Activated naive CD4-positive, alpha-beta T cell treated with anti-CD3 and anti-CD28 coated beads, Interleukin-2, amount 50 U/mL, for 16 hours (primary cell): ENCODE measurements at places on chromosomes 7 and 10.

DNA sequence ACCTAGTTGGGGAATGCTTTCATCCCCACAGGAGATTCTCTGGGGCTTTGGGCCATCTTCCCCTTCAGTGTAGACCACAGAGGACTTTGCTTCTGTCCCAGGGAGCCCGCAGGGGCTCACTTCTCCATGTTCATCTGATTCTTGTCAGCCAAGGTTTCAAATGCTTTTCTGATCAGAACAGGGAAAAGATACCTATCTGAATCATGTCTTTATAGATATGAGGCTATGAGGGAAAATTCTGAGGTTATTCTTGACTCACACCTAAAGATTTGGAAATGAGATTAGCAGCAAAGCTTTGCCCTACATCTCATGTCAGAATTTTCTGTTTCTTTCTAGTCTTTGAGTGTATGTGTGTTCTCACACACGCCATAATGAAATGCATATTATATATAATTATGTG is 53.3 kb downstream of the FIGNL1 start:
- DNase-seq: no peak

- no peak for DNase-seq
Observed at GRCh38 chr10:106424981-106425380, 739.5 kb downstream of the SORCS1 start.

GRCh38 chr7:8131694-8132605 is 130.0 kb downstream of the ICA1 start:
- DNase-seq: no peak

GRCh38 chr7:26958834-26959233 is 94.4 kb upstream of the SKAP2 start:
- DNase-seq: no peak

DNA sequence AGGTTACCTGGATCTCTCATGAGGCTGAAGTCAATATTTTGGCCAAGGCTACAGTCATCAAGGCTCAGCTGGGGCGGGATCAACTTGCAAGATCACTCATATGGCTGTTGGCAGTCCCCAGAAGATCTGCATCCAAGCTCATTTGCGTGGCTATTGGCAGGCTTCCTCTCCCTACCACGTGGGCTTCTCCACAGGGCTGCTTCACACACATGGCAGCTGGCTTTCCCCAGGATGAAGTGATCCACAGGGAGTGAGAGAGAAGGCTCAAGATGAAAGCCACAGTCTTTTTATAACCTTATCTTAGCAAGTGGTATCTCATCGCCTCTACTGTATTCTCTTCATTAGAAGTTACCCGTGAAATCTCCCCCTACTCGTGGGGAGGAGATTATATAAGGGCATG is 167.4 kb downstream of the TMEM26 start:
- DNase-seq: no peak

DNA sequence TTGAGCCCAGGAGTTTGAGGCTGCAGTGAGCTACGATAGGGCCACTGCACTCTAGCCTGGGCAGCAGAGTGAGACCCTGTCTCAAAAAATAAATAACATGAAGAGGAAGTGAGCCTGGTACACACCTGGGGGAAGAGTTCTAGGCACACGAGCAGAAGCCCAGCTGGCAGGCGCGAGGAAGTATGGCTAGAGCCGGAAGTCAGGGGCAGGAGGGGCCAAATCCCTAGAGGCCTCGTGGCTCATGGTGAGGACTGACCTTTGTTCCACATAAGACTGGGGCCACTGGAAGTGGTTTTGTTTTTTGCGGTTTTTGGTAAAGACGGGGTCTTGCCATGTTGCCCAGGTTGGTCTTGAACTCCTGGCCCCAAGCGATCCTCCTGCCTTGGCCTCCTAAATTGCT is 117.6 kb downstream of the HIP1 start:
- DNase-seq: no peak

DNA sequence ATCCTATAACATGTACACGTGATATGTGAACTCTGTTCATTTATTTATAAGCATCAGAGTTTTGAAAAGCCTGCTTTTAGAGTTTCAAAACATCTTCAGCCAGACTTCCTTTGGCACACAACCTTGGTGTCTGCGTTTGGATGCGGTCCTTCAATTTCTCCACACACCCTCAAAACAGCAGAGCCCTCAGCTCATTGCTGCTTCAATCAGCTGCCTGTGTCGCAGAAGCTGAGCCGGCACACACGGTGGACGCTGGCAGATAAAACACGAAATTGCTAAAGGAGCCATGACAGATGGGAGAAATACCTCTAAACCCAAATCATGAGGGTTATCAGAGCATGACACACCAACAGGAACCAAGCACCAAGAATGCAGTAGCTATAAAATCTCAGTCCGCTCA is 396.4 kb upstream of the AKR1E2 start:
- DNase-seq: no peak

GRCh38 chr7:43511029-43511428 is 71.9 kb upstream of the STK17A start:
- DNase-seq: no peak
